ENCODE measurements at places on chromosomes 11 and 22. TPM values are rescaled to one million over a fixed set of nuclear protein-coding genes. Genes with fewer than 3 reads are reported as not detected.

The OR52E8 gene
- total RNA-seq, result not detected

The SLC1A2 gene
- 0.02 TPM for total RNA-seq

The C22orf42 gene
- not detected for total RNA-seq

The SCN2B gene
- not detected for total RNA-seq

The SPDYC gene
- total RNA-seq, result not detected

Data from A549 treated with DMSO at 1 μM for 4 hours (cell line).